ENCODE measurements at places on chromosomes 12 and 14. TPM values are rescaled to one million over a fixed set of nuclear protein-coding genes. Genes with fewer than 3 reads are reported as not detected.

Gene CACNA2D4
- total RNA-seq = 5.1 TPM

Gene OR9K2
- not detected for total RNA-seq

Gene HCAR1
- not detected for total RNA-seq

Gene BDKRB1
- 5.2 TPM for total RNA-seq

Gene ETV6
- total RNA-seq = 64.3 TPM

- no peak for DNase-seq
Measured at GRCh38 chr12:46303039-46303666, 34.3 kb upstream of the SLC38A1 start.

GRCh38 chr14:36942522-36943245 is 229.7 kb downstream of the SLC25A21 start:
- no peak for DNase-seq

GRCh38 chr14:87002776-87003175 is 990.2 kb downstream of the GALC start:
- no peak for DNase-seq

GRCh38 chr12:95874452-95874851 is 15.7 kb downstream of the SNRPF start:
- DNase-seq = no peak
